Stimulated activated naive CD8-positive, alpha-beta T cell treated with anti-CD3 and anti-CD28 coated beads, Interleukin-15, amount 100 ng/mL, for 72 hours (primary cell): ENCODE measurements at places on chromosomes 2 and 18.
A peak's percentile ranks its signal among the peaks of the same experiment; 100 is the strongest.

GRCh38 chr2:58131191-58132011 lies 84.8 kb downstream of the VRK2 start:
- DNase-seq: no peak

DNA sequence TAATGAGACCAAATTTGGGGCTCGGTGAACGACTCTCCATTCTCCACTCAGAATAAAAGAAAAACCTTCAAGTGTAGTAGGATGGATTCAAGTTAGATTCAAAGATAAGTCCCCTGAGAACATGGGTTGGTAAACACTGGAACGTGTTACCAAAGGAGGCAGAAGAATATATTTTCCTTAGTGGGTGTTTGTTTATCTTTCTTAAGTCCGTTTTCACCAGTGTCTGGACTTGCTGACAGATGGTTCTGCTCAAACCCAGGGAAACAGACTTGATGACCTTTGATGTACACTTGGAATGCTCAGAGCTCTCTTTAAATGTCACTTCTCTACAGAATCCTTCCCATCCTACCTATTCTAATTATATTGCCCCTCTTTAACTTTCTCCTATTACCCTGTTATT lies 310.3 kb upstream of the ZNF521 start:
- no peak for DNase-seq

GRCh38 chr18:48992791-48993555 lies 42.2 kb upstream of the SMAD7 start:
- DNase-seq: no peak

- DNase-seq: no peak
Measured at GRCh38 chr2:146244131-146244530, 1600.7 kb upstream of the ACVR2A start.

DNA sequence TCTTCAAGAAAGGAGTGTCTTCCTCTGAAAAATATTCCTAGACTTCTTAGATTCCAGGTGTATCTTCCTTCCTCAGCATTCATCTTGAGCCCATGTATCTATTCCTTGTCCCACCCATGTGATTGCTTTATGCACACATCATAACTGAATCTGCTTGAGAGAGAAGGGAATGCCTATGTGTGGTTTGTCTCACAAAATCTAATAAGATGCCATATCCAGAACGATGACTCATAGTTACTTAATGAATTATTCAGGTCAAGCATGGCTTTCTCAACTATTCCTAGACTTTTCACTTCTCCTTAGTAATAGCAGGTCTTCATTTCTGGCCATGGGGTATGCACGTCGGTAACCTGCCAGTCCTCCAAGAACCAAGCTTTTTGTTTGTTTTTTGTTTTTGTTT lies 121.8 kb downstream of the SETBP1 start:
- no peak for DNase-seq

DNA sequence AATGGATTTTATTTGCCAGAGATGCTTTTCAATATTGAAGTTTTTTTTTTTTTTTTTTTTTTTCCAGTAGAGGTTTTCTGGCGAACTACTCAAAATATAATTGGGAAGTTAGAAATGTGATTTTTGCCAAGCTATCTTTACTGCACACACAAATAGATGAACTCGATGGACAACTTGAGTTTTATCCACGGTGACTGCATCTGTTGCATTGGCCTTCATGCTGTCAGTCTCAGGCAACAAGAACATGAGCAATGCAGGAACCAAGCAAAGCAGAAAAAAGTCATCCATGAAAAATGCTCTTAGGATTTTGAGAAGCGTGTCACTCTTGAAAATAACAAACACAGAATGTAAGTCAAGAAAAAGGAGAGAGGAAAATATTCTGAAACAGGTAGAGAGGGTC lies 22.7 kb upstream of the HDAC4 start:
- no peak for DNase-seq

- DNase-seq: no peak
Measured at GRCh38 chr18:52442686-52443085, 102.7 kb downstream of the DCC start.

DNA sequence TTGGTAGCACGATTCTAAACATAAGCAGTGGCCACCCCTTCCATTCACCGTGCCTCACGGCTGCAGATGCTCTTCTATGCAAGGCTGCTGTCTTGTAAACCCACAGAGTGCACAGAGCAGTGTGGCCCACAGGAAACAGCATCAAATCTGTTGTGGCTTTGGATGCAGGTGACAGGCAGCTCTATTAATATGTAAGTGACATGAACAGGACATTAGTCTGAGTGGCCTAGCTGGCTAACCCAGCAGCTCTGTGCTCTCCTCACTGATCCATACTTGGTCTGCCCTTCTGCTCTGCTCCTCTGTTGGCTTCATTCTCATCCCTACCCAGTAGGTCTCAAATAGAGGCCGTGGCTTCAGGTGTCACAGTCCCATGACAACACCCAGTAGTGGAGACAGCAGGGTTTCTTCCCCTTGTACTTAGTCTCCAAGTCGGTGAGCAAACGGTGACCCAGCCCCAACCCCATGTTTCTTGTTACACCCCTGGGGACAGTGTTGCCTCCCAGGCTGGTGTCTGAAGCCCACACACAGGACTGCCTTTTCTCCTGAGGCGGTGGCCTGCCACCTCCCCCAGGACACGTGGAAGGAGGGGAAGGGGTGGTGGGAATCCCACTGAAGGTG lies 5.8 kb downstream of the SH3RF3 start:
- no peak for DNase-seq

DNA sequence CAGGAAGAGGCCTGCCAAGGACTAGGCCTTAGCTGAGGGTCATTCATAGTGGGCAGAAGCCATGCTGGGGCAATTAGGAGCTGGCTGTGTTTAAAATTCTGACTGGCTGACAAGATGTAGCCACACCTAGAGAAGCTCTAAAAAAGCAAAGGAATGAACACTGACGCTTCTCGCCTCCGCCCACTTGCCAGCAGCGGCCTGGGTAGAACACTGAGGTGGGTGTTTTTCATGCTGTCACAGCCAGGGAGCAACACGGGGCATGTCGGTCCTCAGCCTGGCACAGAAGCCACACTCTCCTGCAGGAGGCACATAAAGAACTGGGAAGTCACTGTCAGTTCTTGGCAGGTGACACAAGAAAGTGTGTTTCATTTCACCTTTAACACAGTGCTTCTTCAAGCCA lies 10.4 kb downstream of the CHST10 start:
- no peak for DNase-seq

DNA sequence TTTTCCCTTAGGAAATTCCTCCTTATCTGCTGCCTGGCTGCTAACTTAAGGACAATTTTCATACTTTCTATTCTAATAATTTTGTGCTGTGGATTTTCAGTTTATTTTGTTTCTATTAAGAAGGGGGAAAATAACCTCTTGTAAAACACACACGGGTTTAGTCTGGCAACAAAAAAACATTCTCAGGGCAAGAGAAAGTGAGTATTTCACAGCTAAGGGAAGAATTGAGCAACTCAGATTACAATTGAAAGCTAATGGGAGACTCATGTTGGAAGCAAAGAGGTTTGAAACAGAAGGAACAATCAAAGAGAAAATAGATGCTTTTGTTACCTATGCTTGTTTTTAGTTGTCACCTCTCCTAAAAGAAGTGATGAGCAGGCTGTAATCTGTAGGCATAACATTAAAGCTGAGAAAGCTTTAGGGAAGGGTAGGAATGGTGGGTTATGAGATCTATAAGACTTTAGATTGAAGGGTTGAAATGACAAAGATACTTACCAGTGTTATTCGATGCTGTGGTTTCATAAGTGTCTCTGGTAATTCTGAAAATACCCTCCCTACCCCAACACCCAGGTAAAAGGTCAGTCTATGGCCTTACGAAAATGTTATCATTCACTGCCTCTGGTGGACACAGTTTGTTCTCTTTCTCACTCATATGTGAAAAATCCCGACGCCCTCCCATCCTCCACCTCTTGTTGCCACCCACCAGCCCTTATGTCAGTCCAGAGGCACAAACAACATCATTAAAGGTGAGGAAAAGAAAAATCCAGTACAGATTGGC lies 510.9 kb downstream of the TXNL1 start:
- DNase-seq: no peak

DNA sequence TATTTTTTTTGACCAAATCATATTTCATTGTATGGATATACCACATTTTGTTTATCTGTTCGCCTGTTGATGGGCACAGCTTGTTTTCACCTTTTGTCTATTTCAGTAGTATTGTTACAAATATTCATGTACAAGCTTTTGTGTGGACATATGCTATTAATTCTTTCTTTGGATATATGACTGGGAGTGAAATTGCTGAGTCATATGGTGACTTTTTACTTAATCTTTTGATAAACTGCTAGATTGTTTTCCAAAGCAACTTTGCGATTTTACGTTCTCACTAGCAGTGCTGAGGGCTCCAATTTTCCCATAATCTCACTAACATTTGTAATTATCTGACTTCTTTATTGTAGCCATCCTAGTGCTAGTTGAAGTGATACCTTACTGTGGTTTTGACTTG lies 112.4 kb downstream of the CD8B2 start:
- no peak for DNase-seq

DNA sequence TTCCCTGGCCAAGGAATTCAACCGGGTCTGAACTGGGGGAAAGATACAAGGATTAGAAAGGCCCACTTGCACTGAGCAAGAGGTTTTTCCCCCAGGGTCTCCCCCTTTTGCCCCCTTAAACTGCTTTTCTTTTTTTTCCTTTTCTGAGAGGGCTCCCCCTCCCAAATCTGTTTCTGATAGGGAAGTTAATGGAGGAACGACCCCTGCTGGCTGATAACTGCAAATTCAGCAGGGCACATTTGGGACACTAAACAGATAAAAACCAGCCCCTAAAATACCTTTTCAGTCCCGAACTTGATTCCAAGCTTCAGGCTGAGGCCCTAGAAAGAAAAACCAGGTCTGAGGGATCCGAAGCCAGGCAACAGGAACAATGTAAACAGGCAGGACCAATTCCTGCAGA lies 1012.4 kb upstream of the CRIM1 start:
- DNase-seq: no peak

DNA sequence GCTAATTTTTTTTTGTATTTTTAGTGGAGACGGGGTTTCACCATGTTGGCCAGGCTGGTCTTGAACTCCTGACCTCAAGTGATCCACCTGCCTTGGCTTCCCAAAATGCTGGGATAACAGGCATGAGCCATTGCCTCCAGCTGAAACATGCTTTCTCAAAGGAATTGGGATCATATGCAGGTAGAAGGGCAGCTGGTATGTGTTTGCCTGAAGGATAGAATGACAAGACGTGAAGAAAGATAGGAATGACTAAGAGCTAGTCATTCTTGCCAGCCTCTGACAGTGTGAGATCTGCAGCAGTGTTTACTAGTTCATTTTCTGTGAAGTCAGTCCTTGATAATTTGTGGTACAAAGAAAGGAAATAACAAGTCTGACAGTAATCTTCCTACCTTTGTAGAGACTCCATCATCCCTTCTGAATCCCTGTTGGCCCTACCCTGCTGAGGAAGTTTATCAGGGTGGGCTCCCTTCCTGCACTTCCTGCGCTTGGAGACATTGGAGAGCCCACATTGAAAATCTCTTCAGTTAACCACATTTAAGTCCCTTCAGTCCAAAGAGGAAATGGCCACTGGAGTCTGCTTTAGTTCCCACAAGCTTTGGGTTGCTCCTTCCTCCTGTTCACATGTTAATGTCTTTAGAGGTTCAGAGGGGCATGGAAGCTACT lies 14.7 kb downstream of the CFLAR start:
- DNase-seq: peak; percentile 44

DNA sequence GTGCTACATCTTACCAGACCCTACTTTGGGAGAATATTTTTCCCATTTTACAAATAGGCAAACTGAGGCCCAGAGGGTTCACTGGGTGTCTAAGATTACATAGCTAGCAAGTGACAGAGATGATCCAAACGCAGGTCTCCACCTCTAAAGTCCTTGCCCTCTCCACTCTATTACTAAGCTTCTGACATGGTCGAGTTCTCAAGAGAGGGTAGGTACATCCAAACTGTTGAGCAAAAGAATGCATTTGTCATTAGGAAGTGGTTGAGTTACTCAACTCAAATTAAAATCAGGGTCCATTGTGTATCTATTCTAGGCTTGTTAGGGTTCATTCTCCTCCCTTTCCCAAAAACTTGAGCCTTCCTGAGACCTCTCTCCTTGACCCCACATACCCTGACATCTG lies 680.6 kb upstream of the FANCL start:
- no peak for DNase-seq

- no peak for DNase-seq
Measured at GRCh38 chr18:11096411-11096810, 53.0 kb downstream of the PIEZO2 start.

- no peak for DNase-seq
Measured at GRCh38 chr18:27749194-27749593, 427.7 kb downstream of the CDH2 start.

- no peak for DNase-seq
Measured at GRCh38 chr2:144379851-144380311, 140.0 kb downstream of the ZEB2 start.

GRCh38 chr2:180177534-180177933 lies 170.4 kb upstream of the CWC22 start:
- DNase-seq: no peak

DNA sequence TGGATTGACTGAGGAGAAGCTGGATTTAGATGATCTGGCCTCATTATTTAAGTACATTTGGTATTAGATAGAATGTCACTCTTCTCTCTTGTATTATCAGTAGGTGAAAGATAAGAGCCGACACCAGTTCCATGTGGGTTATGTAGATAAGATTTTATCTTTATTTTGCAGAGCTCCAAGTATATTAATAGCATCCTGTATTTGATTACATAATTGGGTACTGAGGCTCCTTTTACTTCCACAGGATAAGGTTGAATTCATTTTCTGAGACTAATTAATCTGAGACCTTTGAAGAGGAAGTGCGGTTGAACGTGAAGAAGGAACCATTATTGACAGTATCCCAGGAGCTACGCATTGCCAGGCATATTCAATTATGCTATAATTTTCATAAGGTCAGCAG lies 32.8 kb upstream of the CD226 start:
- DNase-seq: no peak

- DNase-seq: no peak
Measured at GRCh38 chr18:26869640-26870039, 4.1 kb upstream of the AQP4 start.

DNA sequence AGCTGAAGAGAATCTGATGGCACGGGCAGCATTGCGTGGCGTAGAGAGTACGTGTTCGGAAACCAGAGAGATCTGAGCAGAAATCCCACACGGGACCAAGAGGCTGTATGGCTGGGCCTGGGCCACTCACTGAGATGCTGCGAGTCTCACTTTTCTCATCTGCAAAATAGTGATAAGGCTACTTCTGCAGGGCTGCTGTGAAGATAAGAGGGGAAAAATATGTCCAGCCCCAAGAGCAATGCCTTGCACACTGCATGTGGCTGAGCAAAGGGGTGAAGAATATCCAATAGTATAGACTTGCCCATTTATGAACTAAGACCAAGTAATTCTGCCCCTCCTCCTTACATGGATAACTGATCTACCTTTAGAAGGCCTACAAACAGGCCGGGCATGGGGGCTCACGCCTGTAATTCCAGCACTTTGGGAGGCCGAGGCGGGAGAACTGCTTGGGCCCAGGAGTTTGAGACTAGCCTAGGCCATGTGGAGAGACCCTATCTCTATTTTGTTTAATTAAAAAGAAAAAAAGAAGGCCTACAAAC lies 3.1 kb downstream of the FECH start:
- no peak for DNase-seq
